ENCODE measurements at places on chromosomes 4 and X.

GRCh38 chr4:119005928-119006460 lies 117.3 kb downstream of the SYNPO2 start:
- DNase-seq: no peak

- no peak for DNase-seq
Measured at GRCh38 chrX:139211568-139212182, 318.9 kb upstream of the F9 start.

- no peak for DNase-seq
Measured at GRCh38 chr4:89660444-89661172, 176.4 kb downstream of the SNCA start.

DNA sequence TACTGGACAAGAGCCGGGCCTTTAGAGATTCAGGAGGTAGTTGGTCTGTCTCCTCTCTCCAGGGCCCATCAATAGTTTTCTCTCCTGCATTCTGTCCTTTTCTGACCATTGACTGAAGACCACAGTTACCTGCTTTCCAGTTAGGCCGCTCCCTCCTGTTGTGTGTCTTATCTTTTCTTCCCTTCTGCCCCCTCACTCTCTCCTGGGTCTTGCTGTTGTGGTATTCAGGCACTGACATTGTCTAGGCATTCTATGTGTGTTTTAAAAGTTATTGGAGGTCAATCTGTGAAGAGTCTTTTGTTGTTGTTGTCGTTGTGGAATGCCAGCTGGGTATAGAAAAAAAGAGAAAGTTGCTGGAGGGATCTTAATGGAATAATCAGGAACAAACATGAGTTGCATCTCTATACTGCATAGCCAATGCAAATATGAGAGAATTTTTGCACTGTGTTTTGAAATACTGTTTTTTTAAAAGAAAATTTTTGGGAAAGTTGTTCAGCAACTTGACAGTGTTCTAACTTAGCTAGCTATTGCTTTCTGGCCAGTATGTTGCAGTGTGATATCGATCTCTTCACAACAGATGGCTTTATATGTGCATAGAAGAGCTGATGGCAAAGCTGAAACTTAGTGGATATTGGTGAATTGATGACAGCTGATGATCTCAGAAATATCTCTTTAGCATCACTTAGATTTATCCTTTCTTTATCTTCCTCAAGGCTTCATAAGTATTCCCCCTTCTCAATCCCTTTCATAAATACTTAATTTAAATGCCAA lies 240.7 kb downstream of the C4orf33 start:
- DNase-seq: no peak

- DNase-seq: no peak
Measured at GRCh38 chr4:42149004-42149403, 3.5 kb downstream of the BEND4 start.

Measured in NCI-H2171 (cell line).